Brain microvascular endothelial cell (primary cell): ENCODE measurements at places on chromosomes 6 and 20.

DNA sequence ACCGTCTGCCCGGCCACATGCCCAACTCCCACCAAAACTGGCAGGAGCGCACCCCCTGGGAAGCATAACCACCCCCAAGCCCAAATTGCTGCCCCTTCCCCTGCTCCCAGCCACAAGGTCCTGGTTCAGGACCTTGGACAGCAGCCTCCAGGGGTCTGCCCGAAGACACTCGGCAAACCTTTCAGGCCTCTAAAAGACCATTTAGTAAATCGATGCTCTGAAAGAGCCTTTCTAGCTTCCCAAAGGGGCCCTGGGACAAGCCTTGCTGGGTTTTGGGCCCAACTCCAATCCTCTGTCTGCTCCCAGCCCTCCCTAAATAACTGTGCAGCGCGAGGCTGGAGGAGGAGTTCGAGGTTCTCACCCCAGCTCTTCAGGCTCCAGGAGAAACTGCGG lies 30.5 kb downstream of the GRM4 start:
- no peak for DNase-seq

GRCh38 chr6:19713984-19714383 lies 123.2 kb upstream of the ID4 start:
- peak; percentile 1 for DNase-seq

DNA sequence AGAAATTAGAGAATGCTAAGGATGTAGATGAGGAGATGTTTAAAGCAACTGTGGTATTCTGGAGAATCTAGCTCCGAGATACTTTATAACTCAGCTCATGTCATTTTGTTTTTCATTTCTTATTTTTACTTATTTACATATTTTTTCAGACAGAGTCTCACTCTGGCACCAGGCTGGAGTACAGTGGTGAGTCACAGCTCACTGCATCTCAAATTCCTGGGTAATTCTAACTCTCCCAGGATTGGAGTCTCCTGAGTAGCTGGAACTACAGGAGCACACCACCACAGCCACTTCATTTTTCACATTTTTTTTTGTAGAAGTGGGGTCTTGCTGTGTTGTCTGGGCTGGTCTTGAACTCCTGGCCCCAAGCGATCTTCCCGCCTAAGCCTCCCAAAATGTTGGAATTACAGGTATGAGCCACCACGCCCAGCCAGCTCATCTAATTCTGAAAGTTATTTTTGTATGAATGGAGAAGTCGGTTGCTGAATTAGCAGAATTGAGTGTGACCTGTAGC lies 94.3 kb upstream of the FAM8A1 start:
- peak; percentile 53 for DNase-seq

- DNase-seq = no peak
These were observed 76.1 kb downstream of the RNF182 start for GRCh38 chr6:14000901-14001300.

DNA sequence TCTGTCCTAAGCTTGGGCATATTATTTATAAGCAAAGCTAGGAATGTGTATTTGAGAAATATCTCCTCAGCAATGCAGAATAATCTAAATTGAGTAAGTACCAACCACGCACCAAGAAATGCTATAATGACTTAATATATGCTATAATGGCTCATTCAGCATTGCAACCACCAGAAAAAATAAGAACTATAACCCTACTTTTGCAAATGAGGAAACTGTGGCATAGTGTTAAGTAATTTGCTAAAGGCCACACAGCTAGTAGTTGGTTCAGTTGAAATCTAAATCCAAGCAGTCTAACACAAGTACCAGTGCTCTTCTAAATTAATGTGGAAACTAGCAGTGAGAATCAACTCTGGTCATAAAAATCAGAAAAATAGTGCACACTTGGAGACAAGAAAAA lies 35.7 kb downstream of the HBS1L start:
- DNase-seq = no peak

DNA sequence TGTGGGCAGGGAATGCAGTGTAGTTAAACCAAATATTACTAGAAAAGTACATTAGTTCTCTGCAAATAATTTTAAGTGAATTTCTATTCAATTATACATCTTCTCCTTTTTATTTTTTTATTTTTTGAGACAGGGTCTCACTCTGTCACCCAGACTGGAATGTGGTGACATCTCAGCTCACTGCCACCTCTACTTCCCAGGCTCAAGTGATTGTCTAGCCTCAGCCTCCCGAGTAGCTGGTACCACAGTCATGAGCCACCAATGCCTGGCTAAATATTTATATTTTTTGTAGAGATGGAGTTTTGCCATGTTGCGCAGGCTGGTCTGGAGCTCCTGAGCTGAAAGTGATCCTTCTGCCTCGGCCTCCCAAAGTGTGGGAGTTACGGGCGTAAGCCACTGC lies 76.1 kb downstream of the ITCH start:
- no peak for DNase-seq

DNA sequence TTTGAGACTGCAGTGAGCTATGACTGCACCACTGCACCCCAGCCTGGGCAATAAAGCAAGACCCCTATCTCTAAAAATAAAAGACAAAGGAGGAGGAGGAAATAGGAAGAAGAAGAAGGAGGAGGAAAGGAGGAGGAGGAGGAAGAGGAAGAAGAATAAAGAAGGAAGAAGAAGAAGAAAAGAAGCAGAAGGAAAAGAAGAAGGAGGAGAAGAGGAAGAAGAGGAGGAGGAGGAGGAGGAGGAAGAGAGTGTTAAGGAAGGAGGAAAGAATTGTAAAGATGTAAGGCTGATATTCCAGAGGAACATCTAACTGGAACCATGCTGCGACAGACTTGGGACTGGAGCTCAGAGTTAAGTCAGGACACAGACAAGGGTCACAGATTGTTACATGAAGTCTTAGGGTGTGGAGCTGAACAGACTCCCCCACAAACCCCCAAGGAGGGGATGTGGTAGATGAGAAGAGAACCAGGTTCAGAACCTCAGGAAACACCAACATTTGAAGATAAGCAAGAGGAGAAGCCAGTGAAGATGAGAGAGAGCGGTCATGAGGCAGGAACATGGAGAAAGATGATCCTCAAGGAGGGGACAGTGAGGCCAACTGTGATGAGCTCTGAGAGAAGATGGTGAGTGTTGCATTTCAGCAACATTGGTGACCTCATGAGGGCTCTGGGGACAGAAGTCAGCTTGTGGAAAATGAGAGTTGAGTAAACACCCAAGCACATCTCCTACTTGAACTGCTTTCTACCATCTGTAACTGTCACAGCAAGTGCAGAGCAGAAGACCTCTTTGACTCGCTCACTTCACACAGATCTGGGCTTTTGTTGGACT lies 118.2 kb downstream of the CD164 start:
- DNase-seq = no peak

DNA sequence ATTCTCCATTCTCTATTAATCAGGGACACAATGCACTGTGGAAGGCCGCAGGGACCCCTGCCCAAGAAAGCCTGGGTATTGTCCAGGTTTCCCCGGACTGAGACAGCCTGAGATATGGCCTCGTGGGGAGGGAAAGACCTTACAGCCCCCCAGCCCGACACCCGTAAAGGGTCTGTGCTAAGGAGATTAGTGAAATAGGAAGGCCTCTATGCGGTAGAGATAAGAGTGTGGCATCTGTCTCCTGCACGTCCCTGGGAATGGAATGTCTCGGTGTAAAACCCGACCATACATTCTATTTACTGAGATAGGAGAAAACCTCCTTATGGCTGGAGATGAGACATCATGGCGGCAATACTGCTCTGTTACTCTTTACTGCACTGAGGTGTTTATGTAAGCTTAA lies 15.7 kb upstream of the EIF2S2 start:
- no peak for DNase-seq

DNA sequence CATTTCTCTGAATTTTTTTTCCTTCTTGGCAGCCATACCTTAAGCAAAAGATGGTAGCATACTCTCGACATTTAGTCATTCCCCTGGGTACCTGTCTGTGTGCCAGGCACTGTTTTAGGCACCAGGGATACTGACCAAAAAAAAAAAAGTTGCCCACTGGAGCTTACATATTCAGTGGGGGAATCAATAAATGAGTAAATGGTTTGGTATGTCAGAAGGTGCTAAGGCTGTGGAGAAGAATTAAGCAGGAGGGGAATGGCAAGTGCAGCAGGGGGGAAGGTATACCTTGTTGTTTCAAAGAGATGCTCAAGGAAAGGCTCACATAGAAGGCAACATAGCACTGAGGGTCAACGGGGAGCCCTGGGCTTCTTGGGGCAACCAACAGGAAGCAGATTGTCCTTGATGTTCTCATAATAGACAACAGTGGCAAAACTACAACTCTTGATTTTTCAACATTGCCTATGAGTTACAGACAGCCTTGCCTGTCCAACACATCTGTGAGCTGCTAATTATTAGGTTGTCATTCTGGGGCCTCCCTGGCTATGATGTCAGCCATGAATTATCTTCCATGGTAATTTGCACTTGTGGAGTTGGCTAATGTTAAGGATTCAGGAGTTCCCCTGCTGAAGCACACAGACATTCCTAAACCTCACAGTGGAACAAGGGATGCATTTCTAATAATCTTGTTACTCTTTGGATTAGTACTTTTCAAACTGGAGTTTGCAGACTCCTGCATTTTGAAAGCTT lies 19.6 kb downstream of the NT5E start:
- no peak for DNase-seq

DNA sequence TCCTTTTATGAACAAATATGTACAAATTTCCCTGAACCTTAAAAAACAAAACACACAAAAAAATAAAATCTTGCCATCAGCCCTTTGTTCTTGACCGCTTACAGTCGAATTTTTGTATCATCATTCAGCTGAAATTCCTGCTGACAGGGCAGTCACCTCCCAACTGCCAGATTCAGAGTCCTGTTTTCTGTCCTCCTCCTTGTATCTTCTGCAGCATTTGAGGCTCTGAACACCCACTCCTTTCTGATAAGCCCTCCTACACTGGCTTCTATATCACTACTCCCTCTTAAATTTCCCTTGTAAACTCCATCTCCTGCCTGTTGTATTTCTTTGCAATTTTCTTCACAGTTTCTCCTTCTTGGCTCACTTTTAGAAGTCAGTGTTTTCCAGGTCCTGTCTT lies 77.8 kb upstream of the CCN6 start:
- DNase-seq = no peak

DNA sequence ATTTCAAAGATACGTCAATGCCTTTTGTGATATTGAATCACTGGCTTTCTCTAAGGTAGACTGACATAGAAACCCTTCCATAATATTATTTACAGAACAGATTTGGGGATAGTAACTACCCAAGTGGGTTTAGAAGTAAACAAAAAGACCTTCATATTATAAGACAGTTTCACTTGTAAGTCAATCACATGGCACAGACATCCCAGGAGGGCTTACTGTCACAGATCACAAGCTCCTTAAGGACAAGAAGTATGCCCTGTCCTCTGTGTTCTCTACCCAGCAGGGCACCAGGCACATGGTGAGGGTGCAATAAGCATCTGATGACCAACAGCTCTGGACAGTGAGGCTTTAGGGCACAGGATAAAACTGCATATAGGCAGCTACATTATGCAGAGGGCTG lies 135.9 kb upstream of the SLC22A16 start:
- no peak for DNase-seq

DNA sequence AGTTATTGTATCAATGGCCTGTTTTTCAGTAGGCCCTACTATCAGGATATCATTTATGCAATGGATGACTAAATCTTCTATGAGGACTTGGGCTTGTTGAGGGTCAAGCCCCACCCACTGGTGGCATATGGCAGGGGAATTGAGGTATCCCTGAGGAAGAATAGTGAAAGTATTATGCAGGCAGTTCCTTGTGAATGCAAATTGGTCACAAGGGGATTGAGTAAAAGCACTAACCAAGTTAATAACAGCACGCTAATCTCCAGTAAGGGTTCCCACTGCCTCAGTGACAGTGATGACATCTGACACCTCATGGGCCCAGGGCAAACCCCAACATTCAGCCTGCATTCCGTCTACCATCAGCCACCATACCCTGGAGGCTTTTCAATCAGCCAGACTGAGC lies 14.9 kb downstream of the BPIFA1 start:
- no peak for DNase-seq

- DNase-seq = no peak
These were observed 26.2 kb upstream of the MLIP start for GRCh38 chr6:54085047-54085446.

- DNase-seq = no peak
These were observed 30.4 kb downstream of the KDM1B start for GRCh38 chr6:18185624-18186023.

- DNase-seq = no peak
These were observed 99.3 kb upstream of the ARMC2 start for GRCh38 chr6:108748959-108749358.

DNA sequence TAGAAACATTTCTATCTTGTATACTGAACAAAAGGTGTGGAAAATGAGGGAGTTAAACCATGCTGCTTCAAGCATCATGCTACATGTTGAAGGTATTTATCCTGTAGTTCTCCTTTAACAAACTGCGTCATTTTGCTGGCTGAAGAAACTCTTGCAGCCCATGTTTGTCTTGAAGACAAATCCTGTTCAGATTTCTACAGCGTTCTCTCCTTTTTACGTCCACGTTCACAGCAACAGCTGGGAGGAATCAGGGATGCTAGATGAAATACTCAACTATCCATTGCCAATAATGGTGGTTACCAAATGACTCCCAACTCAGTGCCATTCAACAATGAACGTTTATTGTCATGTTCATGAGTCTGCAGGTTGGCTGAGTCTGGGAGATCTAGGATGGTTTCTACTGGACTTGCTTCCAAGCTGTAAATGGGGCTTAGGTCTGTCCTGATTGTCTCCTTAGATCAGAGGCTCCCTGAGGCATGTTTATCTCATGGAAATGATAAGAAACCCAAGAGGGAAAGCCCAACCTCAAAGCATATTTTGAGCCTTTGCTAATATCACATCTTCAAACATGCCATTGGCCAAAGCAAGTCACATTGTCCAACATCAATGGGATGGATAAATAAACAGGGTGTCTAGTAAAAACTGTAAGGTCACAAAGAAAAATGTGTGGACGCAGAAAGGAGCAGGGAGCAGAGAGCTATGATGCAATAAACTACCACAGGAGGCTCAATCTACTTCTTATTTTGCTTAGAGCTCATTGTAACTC lies 2.7 kb upstream of the PLCB1 start:
- no peak for DNase-seq

DNA sequence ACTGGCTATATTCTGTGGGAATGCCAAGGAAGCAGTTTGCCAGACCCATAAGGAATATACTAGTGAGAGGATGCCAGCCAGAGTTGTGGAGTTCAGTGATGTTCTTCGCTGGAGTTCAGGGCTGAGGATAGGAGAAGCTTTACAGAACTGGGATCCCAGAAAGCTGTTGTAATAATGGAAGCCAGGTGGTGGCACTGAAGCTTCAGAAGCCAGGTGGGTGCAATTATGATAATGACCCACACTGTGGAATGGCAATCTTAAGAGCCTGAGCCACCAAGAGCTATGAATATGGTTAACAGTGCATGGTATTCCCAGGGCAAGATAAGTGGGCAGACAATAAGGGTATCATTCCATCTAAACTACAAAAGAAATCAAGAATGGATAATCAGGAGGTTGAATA lies 25.1 kb upstream of the ENPP1 start:
- DNase-seq = no peak

GRCh38 chr6:125102891-125103290 lies 50.7 kb upstream of the TPD52L1 start:
- peak; percentile 73 for DNase-seq

- DNase-seq = no peak
These were observed 238.1 kb upstream of the HS3ST5 start for GRCh38 chr6:114580882-114581281.

- no peak for DNase-seq
These were observed 8.3 kb upstream of the ADRM1 start for GRCh38 chr20:62294516-62294915.
